ENCODE measurements at places on chromosomes 5 and 9.

GRCh38 chr9:19620326-19620725, 168.5 kb downstream of the SLC24A2 start:
- no peak for DNase-seq

DNA sequence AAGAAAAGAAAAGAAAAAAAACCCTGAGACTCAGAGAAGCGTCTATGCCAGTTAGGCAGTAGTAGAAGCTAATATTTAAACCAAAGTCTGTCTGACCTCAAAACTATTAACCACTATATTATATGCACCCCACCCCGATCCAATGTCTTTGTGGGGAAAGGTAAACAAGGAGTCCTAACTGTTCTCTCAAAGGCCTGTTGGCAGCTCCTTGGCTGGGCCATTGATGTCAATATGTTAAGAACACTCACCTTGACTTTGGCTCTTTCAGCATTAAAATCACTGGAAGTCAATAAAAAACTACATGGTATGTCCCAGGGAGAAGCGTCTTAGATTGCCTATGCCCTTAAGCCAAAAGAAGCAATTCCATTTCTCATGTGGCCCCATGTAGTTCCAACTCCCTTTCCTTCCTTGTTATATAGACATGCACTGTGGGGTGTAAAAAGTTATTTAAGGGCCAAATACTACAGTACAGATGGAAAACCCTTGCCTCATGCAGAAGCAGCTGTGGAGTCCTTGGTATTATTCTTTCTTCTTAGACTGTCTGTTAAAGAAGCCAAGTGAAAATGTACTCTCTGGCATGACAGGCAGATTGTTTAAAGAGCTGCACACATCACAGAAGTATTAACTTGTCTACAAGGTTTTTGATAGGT, 308.6 kb upstream of the RPS23 start:
- DNase-seq: no peak

DNA sequence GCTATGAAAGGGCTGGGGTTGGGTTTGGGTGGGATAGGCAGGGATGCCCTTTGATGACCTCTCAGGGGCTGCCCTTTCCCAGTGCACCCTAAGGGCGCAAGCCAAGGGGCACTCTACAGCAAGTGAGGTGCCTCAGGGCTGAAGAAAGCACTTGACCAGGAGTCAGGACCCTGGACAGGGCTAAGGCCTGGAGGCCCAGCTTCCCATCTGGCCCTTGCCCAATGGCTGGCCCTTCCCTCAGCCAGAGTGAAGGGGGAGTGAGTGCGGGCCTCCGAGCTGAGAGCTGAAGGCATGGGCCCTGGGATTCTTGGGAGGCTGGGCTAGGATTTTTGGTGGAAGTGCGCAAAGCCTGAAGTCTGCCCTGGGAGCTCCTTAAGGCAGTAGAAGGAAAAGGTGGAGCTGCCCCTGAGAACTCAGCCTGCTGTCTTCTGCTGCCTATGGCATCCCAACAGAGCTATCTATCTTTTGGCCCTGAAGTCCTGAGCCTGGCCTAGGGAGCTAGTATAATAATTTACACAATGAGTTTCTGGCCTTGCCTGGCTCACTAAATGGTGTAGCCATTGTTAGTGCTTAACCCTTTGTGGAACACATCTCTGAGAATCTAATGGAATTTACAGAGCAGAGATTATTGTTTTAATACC, 16.4 kb downstream of the JADE2 start:
- DNase-seq: no peak

DNA sequence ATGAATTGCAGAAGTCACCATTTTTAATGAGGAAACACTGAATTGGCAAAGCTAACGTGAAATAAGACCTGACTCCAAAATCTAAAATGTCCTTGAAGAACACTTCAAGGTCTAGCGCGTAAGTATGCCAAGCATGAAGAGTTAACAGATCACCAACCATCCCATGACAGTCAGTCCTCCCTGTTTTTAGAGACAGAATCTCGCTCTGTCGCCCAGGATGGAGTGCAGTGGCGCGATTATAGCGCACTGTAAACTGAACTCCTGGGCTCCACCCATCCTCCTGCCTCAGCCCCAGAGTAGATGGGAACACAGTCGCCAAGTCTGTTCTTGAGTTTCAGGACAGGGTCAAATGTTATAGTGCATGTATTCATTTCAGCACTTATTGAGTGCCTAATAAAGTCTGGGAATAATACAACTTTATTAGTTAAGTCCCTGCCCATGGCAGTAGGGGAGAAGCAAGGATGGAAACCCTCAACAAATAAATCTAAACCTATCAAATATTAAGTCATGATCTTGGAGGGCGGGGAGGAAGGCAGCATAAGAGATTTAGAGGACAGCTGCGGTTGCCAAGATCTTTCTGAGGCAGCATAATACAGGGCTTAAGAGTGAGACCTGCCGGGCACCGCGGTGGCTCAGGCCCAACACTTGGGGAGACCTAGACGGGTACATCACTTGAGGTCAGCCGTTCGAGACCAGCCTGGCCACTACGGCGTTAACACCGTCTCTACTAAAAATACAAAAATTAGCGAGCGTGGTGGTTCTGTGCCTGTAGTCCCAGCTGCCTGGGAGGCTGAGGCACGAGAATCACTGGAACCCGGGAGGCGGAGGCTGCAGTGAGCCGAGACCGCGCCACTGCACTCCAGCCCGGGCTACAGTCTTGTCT, 1.1 kb downstream of the ATPSCKMT start:
- no peak for DNase-seq

DNA sequence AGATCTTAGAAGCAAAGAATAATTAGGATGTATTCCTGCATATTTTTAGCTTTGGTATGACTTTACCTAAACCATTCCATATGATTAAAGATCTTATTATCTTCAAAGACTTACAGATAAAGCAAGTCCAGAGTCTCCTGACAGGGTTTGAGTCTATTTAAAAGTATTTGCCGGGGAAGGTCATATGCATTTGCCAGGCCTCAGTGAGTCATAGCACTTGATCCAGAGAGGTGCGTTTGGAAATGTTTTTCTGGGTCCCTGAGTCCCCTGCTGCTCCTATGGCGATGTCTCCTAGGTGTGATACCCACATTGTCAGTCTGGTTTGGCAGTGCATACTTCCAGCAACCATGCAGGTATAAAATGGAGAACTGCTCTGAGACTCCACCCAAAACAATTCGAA, 217.0 kb downstream of the FBXL7 start:
- DNase-seq: no peak

DNA sequence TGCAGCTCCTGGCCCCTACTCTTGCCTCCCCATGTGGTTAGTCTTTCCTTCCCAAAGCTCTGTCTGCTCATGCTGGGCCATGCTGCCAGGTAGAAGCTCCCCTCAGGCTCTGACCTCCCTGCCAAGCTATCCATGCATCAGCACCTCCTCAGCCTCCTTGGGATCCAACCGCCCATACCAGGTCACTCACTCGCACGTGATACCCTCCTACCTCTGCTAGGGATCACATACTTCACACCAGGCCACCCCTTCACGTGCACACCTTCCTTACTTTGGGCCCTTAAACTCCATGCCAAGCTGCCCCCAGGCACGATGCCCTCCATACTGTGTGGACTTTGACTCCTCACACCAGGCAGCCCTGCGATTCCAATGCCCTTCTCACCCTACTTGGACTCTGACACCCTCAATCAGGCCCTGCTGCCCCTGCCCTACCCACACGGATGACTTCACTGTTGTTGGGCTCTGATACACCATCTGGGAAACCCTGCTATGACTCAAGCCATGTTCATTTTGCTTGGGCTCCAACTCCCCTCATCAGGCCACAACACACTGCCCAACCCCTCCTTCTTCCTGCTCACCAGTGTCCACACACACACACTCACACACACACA, 34.1 kb downstream of the ZNF483 start:
- no peak for DNase-seq

GRCh38 chr5:134267366-134268018, 41.6 kb upstream of the PPP2CA start:
- DNase-seq: no peak

DNA sequence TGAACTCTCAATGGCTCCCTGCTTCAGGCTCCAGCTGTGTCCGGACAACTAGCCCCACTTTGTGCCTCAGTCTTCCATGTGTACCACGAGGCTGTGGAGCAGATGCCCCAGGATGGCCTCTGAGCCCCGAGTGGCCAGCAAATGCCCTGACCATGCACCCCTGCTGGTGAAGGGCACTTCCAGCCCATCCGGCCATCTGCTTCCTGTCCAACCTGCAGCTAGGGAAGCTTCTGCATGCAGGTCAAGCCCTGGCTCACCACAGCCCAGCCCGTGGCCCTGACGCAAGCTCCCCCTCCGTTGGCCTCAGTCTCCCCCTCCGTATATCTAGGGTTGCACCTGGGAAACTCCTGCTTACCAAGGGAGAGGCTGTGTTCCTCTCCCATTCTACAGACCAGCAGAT, 4.8 kb downstream of the NINJ1 start:
- no peak for DNase-seq

- no peak for DNase-seq
These were observed 102.4 kb upstream of the PARP8 start for GRCh38 chr5:50564079-50564478.

- DNase-seq: no peak
These were observed 154.0 kb downstream of the SLC12A2 start for GRCh38 chr5:128237546-128237945.

Data from NCI-H1417 treated with DMSO at 0.1 percent for 48 hours (cell line).